ENCODE measurements at places on chromosomes 1 and 21.

GRCh38 chr1:214493126-214493796 lies 58.1 kb downstream of the PTPN14 start:
- no peak for DNase-seq

DNA sequence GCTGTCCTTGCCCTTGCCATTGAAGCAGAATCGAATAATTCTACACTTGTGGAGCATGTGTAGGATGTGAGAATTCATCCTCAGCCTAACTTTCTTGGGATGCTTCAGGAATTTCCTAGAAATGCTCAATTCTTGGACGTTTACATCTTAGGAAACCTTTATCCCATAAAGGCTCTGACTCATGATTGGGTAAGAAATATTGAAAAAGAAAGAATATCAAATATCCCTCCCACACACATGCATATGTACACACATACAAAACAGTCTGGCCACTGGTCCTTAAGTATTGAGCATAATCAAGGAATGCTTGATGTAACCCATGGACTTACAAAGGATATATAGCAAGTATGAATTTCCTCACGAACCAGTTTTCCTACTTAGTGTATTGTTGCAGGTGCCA lies 83.9 kb upstream of the IPO9 start:
- DNase-seq, result no peak

DNA sequence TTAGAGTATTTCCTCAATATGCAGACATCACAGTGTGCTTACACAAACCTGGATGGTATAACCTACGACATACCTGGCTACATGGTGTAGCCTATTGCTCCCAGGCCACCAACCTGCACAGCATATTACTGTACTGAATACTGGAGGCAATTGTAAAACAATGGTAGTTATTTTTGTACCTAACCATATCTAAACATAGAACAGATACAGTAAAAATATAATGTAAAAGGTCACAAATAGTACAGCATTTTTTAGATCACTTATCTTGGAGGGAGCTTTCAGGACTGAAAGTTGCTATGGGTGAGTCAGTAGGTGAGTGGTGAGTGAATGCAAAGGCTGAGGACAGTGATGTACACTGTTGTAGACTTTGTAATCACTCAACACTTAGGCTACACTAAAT lies 492.3 kb downstream of the MRPL39 start:
- DNase-seq, result no peak

DNA sequence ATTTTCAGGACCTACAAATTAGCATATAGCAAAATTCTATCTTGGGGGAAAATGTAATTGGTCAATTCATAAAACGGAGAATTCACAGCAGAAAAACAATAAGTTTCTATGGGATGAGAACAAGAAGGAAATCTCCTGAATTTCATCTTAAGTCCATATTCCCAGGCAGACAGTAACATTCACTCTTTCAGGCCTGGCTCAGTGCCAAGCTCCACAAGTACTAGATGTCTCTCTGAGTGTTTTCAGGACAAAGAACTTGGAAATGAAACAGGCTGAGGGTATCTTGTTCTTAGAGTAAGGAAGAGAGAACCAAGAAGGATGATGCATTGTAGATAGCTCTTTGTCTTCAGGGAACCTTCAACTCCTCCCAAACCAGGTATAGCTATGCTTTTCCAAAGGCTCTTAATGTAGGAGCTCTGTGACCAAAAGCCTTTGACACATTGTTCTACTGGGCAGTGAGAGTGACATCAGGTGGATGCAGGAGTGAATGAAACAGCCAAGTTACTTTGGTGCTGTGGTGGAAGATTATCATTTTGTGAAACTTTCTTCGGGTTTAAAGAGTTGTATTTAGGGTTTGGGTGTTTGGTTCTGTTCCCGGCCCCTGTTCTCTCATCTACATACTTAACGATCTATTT lies 298.3 kb downstream of the GPATCH2 start:
- no peak for DNase-seq

- no peak for DNase-seq
Observed at GRCh38 chr1:55309786-55310504, 94.8 kb upstream of the USP24 start.

DNA sequence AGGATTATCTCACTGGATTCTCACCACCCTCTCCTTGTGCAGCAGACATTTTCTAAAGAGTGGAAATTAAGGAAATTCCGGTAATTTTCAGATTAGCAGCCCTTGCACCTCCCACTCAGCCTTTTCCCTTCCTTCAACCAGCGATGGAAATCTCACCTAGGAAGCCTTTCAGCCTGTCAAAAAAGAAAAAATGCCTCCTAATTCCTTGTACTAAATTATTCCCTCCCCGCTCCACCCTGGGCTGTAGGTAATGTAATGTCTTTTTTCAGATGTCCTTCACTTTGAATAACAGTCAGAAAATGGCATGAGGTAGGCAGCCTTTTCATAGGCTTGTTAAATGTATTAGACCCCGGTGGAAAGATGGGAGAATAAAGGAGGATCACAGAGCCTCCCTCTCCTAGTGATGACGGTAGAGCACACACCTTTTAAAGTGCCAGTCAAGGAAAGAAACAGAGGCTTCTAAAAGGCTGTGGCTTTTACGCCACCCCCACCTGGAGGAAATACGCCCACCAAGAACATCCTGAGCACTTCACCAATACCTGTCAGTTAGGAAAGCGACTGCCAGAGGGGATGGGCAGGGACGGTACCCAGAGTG lies 62.8 kb upstream of the NEK2 start:
- no peak for DNase-seq

DNA sequence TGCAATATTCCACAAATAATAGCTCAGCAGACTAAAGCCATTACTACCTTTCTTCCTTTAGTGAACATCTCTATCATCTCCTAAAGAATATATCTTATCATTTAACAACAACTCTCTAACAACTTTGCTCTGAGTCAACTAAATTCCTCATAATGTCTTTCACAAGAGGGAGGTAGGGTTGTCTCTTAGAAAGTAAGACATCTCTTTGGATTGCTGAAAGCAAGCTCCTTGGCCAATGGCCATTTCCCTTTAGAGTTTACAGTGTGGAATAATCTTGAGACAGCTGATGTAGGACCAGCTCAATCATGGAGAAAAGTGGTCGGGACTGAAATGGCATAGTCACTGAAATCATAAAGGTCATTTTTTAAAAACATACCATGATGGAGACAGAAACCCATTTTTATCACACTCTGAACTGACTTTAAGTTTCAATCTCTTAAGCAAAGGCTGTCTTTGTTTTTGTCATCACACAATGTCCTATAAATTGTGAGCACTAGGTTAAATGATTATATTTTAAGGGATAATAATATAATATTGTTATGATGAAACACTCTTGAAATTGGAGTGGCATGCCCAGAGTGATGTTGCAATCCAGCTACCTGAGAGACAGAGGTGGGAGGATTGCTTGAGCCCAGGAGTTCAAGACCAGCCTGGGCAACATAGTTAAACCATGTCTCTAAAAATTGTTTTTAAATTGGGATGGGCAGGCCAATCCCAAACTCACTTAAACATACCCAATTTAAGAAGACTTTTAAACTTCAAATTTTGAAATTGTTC lies 91.1 kb downstream of the SLC44A5 start:
- DNase-seq, result no peak

GRCh38 chr21:35571910-35572309 lies 488.4 kb downstream of the SETD4 start:
- DNase-seq, result no peak

DNA sequence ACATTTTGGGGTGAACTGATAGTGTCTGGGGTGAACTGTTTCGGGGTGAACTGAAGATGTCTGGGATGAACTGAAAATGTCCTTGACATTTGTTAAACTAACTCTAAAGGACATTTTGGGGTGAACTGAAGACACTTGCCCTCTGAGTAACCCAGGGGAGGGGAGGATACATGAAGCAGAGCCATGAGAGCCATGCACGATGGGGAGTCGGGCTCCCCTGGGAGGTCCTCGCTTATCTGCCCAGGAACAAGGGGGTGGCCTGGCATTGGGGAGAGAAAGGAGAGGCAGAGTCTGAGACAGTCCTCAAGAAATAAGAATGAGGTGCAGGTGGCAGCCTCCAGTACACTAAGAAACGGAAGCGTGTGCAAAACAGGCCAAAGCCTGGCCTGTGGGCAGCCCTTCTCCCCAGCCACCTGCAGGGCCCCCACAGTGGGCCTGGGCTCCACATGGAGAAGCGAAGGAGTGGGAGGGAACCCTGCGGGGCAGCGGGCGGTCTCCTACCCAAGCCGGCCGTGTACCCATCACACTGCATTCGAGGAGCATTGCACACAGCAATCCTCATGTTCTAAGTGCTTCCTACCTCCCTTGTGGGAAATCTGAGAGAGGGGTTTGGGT lies 24.2 kb downstream of the RSPH1 start:
- no peak for DNase-seq

DNA sequence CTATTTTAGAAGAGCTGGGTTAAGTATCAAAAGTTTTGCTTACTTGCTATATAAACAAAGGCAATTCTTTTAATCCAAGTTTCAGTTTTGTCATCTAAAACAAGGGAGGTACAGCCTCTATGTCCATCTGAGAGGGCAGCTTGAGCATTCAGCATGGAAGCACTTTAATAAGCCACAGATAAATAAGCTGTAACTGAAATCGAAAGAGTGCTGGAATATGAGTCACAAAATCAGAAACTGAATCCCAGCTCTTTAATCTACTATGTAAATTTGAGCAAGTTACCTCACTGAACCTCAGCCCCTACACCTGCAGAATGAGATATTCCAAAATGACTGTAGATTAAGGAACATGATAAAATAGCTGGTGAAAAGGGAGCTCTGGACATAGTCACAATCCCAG lies 80.0 kb upstream of the HP1BP3 start:
- DNase-seq, result no peak

GRCh38 chr1:16393570-16394521 lies 26.8 kb downstream of the SZRD1 start:
- no peak for DNase-seq

- no peak for DNase-seq
Observed at GRCh38 chr1:3139871-3140361, 70.9 kb downstream of the PRDM16 start.
